NCI-H2171 treated with DMSO at 0.1 percent for 48 hours (cell line): ENCODE measurements at places on chromosomes 1 and 21.

DNA sequence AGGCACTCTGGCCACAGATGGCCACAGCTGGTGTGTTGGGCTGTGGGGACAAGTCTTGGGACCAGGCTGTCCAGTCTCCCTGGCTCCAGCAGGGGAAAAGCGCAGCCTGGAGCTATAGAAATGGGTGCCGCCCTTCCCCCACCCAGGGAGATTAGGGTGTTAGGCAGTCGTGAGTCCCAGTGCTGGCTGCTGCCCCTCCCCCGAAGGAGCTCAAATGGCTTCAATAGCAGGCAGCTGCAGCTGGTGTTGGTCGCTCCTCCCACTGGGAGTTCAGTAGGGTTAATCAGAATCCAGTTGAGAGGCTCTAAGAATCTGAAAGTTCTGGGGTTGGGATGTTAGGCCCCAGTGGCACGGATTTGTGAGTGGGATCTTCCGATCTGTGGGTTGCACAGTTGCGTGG, 595.6 kb upstream of the PKN2 start:
- DNase-seq, result no peak

- no peak for DNase-seq
Observed at GRCh38 chr1:159122005-159122621, 45.5 kb upstream of the AIM2 start.

DNA sequence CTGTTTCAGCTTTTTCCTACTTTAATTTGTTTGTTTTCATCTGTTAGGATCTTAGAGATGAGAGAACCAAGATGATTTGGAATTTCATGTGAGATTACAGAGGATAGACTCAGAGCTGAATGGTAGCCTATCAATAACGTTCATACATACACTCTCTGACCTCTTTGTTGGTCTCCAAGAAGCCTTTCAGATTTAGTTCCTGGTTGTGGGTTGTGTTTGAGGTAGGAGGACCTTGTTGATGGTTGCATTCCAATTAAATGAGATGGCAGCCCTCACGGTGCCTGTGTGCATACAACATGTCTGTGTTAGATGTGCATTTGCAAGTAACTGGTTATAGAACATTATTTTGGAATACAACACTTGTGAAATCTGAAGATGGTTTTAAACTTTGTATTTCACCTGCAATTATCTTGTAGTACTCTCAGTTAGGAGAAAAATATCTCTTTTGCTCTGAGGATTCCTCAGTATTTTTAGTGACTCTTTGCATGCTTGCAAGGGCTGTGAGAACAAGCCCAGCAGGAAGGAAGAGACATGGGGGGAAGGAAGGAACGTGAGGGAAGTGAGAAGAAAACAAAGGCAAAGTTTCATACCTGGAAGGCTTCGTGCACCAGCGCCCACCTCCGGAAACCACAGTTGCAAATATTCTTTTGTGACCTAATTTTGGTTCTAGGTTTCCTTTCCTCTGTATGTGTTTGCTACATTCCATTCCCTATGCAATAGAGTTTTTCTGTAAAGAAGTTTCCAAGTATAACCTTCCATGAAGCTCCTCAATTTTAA, 291.8 kb downstream of the DISC1 start:
- DNase-seq, result no peak

- DNase-seq, result no peak
Observed at GRCh38 chr21:38454161-38454560, 44.1 kb downstream of the ERG start.

DNA sequence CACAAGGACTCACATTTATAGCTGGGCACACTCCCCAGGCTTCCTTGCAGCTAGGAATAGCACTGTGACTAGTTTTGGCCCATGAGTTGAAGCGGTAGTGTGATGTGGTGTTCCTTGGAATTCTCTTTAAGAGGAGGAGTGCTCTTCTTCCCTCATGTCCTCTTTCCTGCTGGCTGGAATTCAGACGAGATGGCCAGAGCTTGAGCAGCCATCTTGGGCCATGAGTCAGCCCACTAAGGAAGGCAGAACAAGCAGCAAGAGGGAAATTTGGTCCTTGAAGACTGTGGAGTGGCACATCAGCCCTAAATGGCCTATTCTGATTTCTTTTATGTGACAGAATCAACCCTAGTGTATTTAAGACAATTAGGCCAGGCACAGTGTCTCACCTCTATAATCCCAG, 20.0 kb downstream of the HTR6 start:
- no peak for DNase-seq

GRCh38 chr1:44029260-44029910, 1.9 kb downstream of the SLC6A9 start:
- DNase-seq, result no peak

- no peak for DNase-seq
Observed at GRCh38 chr1:53693773-53694717, 44.9 kb downstream of the GLIS1 start.

DNA sequence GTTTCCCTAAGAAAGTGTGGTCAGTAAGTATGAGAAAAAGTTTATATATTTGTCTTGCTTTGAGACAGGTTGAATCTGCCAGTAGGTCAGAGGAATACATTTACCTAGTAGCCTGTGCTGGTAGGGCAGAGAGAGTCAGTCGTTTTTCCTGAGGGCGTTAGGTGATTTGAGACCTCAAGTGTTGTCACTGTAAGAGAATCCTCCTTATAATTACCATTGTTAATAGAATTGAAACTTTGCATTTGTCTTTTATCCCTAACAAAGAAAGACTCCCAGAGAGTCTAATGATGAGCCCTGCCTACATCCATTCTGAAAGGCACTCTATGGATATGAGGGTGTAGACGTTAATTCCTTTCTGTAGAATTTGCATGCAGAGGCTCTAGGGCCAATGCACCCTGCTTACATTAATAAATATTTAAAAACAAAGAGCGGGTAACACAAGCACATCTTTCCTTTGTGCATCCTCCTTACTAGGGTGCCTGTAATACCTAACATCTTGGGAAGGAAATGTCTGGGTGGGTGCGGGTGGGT, 16.4 kb downstream of the PBX1 start:
- no peak for DNase-seq

DNA sequence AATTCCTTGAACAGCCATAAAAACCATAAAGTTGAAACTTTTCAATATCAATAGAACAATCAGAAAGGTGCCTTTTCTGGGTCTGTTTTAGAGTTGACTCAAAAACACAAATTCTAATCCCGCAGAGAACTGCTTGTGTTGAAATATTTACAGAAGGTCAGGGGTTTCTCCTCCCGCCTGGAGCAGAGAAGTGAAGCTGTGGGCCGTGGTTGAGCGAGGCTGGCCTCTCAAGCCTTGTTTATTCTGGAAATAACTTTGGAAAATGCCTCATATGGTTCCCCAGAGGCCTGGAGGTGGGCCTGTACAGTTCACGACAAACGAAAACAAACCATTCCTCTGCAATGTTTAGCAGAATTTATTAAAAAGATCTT, 90.8 kb upstream of the ERRFI1 start:
- DNase-seq, result no peak

DNA sequence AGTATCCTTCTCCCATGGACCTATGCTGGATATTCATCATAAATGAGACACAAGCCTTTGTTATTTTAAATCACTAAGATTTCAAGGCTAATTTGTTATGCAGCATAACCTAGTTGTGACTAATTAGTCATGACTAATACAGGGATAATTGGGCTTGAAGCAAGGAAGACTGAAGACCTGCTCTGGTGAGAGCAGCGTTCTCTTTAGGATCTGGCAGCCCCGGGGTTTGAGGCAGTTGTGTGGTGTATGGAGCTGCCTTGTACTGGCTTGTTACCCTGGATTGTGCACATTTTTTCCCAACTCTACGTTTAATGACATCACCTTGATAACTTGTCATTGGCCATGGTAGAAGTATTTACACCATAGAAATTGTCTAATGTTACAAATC, 25.7 kb upstream of the SPAG17 start:
- no peak for DNase-seq

GRCh38 chr1:51378871-51379270, 48.5 kb upstream of the TTC39A start:
- DNase-seq, result no peak

DNA sequence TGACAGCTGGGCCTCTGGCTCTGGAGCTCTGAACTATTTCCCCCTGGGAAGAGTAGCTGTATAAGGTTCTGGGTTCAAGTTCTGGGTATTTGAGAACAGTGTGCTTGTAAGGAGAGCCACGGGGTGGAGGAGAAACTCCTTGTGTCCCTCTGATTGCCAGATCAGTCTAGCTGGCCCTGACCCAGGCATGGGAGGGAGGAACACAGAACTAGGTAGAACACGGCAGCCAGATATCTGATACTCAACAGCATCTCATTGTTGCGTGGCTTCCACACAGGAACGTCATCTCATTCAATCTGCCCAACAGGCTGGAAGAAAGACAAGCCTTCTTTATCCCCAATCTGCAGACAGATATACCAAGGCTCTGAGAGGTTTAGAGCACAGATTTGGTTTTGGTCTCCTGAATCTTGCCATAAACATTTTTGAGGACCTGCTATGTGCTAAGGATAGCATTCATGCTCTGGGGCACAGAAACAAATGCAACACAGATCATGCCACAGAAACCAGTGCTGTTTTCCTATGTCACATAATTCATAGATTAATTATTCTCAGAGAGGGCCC, 83.8 kb downstream of the PLXNA2 start:
- no peak for DNase-seq

DNA sequence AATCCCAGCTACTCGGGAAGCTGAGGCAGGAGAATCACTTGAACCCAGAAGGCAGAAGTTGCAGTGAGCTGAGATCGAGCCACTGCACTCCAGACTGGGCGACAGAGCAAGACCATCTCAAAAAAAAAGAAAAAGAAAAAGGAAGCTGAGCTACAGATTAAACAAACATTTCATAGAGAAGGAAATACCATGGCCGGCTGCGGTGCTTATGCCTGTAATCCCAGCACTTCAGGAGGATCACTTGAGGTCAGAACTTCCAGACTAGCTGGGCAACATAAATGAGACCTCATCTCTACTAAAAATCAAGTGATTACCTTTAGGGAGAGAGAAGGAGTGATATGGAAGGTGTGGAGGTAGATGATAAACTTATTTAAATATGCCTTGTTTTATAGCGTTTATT, 14.0 kb upstream of the CFAP126 start:
- no peak for DNase-seq

GRCh38 chr1:208929575-208929974, 653.9 kb upstream of the CAMK1G start:
- no peak for DNase-seq

- DNase-seq, result no peak
Observed at GRCh38 chr1:61936839-61937238, 194.6 kb downstream of the PATJ start.

- DNase-seq, result no peak
Observed at GRCh38 chr1:8408151-8408839, 90.4 kb downstream of the SLC45A1 start.

- no peak for DNase-seq
Observed at GRCh38 chr1:23101101-23101827, 67.4 kb downstream of the LUZP1 start.

DNA sequence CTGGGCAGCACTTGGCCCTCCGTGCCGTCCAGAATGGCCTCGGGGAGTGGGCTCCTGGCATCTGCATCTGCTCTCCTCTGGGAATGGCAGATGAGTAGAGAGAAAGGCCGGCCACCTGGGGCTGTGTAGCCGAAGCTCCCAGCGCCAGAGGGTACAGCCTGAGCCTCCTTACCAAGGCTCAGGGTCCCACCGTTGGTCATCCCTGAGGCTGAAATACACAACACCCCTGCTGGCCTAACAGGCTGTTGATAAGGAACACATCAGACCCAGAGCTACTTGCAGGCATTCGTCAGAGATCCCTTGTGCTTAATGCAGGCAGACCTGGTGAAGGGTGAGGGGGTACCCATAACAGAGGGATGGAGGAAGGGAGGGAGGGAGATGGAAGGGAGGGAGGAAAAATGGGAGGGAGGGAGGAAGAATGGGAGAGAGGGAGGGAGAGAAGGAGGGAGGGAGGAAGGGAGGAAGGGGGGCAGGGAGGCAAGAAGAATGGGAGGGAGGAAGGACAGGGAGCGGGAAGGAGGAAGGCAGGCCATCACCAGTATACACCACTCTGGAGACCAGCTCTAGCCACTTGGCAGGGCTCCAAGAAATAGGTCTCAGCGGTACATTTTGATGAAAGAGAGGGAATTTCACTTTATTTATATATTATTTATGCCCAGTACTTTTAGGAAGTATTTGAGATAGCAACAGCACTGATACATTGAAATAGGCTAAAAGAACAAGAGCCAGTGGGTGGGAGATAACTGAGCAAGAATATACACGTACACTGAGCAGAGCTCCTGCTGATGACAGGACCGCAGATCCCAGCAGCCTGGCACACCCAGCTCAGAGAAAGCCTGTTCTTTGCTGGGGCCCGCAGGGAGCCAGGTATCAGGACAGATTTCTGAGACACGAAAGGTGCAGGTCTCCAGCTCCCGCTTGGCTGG, 315.0 kb upstream of the VAMP3 start:
- no peak for DNase-seq

DNA sequence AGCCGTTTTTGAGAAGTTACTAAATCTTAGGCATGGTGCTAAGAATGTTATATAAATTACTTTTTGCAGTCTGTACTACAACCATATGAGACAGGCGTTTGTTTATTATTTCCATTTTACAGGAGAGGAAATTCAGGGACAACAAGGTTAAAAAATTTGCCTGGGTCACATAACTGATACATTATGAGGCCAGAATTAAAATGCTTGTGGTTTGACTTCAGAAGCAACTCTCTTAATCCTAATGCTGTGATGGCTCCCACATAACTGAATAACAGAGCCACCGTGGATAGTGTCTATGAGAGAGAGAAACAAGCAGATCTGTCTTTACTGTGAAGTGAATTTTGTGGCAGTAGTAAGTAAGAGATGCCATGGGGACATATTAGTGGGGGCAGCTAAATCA, 184.9 kb downstream of the NCAM2 start:
- no peak for DNase-seq
